HFFc6 (cell line): ENCODE measurements at places on chromosomes 5 and 9. TPM values are rescaled to one million over a fixed set of nuclear protein-coding genes. Genes with fewer than 3 reads are reported as not detected.

The C9orf153 gene
- total RNA-seq: not detected in 3 replicates

- peaks cover 25% of the 10 kb centered on the region for H3K36me3 ChIP-seq
- H3K4me3 ChIP-seq: no peak overlapping the region
- DNase-seq: no peak
- peak overlapping the region; percentile 40; the same call in 1 of the 2 replicates for H3K27ac ChIP-seq
Observed at GRCh38 chr9:92035687-92036410, 79.4 kb downstream of the SPTLC1 start.

The PCDHA10 gene
- not detected in 2 replicates for total RNA-seq

GRCh38 chr9:125238915-125239446 lies 2.2 kb downstream of the HSPA5 start:
- peaks cover 60% of the 10 kb centered on the region for H3K36me3 ChIP-seq
- peaks cover 68% of the 10 kb centered on the region for H3K4me1 ChIP-seq
- peak overlapping the region; percentile 95 for H3K4me3 ChIP-seq
- DNase-seq: no peak

DNA sequence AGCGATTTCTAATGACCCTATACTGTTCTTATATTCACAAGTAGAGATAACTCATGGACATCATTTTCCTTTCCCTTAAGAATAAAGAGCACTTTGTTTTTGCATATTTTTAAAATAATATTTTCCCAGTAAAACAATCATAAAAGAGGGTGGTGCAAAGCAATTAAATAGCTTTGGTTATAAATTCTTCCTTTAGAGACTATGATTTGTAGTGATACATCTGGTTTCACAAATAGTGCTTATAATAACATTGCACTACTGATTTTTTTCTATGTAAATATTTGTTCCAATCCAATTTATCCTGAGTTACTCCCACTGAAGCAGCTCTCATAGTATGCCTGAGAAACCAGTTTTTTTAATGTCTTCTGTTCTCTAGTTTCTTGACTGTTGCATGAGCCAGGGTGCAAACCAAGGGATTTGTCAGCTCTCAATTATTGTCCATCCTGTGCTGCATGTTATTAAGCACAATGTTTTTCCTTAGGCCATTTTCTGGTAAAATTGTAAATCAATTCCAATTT lies 74.7 kb downstream of the LURAP1L start:
- DNase-seq: no peak
- H3K27ac ChIP-seq: no peak overlapping the region
- no peaks in the 10 kb centered on the region for H3K36me3 ChIP-seq

GRCh38 chr9:1759771-1760300 lies 255.3 kb upstream of the SMARCA2 start:
- no peaks in the 10 kb centered on the region for H3K27me3 ChIP-seq
- no peaks in the 10 kb centered on the region for H3K4me1 ChIP-seq
- no peak overlapping the region for H3K4me3 ChIP-seq
- H3K36me3 ChIP-seq: peaks cover 6% of the 10 kb centered on the region; the same call in 1 of the 2 replicates
- no peak overlapping the region for H3K27ac ChIP-seq
- no peak for DNase-seq

- H3K4me3 ChIP-seq: no peak overlapping the region
- no peak overlapping the region for H3K27ac ChIP-seq
- no peaks in the 10 kb centered on the region; the same call in 1 of the 2 replicates for H3K27me3 ChIP-seq
- no peaks in the 10 kb centered on the region for H3K4me1 ChIP-seq
- no peaks in the 10 kb centered on the region for H3K36me3 ChIP-seq
Observed at GRCh38 chr5:165152058-165152457, 1646.6 kb downstream of the MAT2B start.

GRCh38 chr5:42614509-42614908 lies 142.1 kb upstream of the CCDC152 start:
- H3K4me3 ChIP-seq: no peak overlapping the region
- no peaks in the 10 kb centered on the region for H3K4me1 ChIP-seq
- H3K27me3 ChIP-seq: no peaks in the 10 kb centered on the region
- H3K36me3 ChIP-seq: no peaks in the 10 kb centered on the region
- no peak overlapping the region for H3K27ac ChIP-seq

The ABO gene
- not detected in 2 replicates for total RNA-seq

The ARHGEF28 gene
- 7.4 to 13.6 TPM (median 7.7 TPM) in 3 replicates for total RNA-seq

DNA sequence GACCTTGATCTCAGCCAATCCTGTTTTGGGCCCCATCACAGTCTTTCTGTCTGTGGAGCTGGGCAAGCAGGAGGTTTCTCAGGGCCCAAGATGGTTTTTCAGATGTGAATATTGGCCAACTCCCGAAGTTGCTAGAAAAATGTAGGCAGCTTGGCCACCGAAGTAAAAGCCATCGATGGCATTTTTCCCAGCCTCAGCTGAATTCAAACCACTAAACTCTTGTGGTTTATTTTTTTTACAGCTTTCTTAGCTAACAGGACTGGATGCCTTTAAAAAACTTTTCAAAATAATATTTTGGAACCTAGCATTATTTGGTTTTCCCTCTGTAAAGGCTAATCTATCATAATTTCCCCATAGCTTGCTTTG lies 102.5 kb upstream of the ERCC6L2 start:
- no peak for DNase-seq
- H3K4me1 ChIP-seq: no peaks in the 10 kb centered on the region; the same call in 1 of the 2 replicates
- no peaks in the 10 kb centered on the region for H3K36me3 ChIP-seq
- peaks cover 20% of the 10 kb centered on the region for H3K27me3 ChIP-seq

The DIMT1 gene
- total RNA-seq: 33.1 to 44.5 TPM (median 43.1 TPM) in 3 replicates

The PIGO gene
- total RNA-seq: 27.1 and 32.6 TPM in 2 replicates

GRCh38 chr5:43874772-43875171 lies 271.8 kb downstream of the NNT start:
- H3K27me3 ChIP-seq: no peaks in the 10 kb centered on the region
- H3K4me1 ChIP-seq: no peaks in the 10 kb centered on the region
- no peak overlapping the region for H3K4me3 ChIP-seq

The IL31RA gene
- 0.08 to 0.26 TPM (median 0.14 TPM) in 3 replicates for total RNA-seq

DNA sequence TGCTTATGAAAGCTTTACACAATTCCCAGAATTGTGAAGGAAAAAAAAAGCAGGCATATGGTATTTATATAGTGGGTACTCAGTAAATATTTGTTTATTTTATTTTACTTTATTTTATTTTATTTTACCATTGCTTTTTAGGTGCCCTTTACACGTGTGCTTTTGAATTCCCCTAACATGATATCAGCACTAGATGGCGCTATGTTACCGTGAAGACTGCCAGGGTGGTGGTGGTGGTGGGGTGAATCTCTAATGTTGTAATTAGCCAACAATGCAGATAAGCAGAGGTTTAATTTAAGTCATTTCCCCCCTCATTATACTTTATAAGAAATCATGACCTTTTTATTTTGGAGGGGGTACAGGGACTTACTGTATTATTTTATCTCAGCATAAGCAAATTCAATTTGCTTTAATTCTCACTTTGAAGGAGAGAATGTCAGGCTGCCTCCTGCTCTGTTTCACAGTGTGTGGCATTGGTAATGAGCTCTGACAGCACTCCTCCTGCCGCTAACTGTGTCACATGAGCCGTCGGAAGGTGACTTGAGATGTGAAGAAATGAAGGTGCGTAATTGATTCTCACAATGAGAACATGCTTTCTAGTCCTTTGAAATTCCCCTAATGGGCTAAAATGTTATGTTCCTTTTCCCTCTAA lies 165.6 kb downstream of the YTHDC2 start:
- H3K27me3 ChIP-seq: peaks cover 2% of the 10 kb centered on the region; the same call in 1 of the 2 replicates
- H3K36me3 ChIP-seq: no peaks in the 10 kb centered on the region; the same call in 1 of the 2 replicates
- H3K4me3 ChIP-seq: no peak overlapping the region
- H3K27ac ChIP-seq: no peak overlapping the region

The PTGDS gene
- not detected in 3 replicates for total RNA-seq

The PFN3 gene
- not detected in 3 replicates for total RNA-seq

The HIGD2A gene
- 104 to 109 TPM (median 106 TPM) in 3 replicates for total RNA-seq

GRCh38 chr5:82356808-82357671 lies 78.9 kb upstream of the RPS23 start:
- peaks cover 2% of the 10 kb centered on the region; the same call in 1 of the 2 replicates for H3K27me3 ChIP-seq
- peaks cover 62% of the 10 kb centered on the region for H3K4me1 ChIP-seq
- peak overlapping the region; percentile 50 for H3K4me3 ChIP-seq
- H3K27ac ChIP-seq: peak overlapping the region; percentile 78
- H3K36me3 ChIP-seq: no peaks in the 10 kb centered on the region

The OR1N2 gene
- total RNA-seq: not detected in 3 replicates

The ZBTB34 gene
- 3.8 to 4.0 TPM (median 3.8 TPM) in 3 replicates for total RNA-seq

The LCN9 gene
- not detected in 3 replicates for total RNA-seq

DNA sequence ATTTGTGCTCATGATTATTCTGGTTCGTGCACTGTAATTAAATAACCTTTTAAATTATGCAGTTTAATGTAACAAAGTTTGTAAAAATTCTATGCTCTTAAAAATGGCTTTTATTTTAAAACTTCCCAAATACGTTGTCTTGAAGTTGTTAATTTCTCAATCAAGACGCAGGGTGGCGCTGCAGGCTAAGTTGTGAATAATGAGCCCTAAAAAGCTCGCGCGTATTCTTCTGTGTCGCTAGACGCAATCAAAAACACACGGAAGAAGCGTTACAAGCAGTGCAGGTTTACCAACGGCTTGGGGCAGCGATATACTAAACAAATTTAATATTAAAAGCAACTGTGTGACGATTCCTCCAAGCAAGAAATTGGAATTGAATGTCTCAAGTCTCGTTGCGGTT lies at the start of gene PCDHB4:
TSS of gene PCDHB4 (plus strand) at position 256 of the 400 bp plus-strand sequence. CDS start 181 bp downstream, outside the sequence.
- no peaks in the 10 kb centered on the region; the same call in 1 of the 2 replicates for H3K27me3 ChIP-seq
- no peak for DNase-seq
- H3K4me1 ChIP-seq: no peaks in the 10 kb centered on the region
- peaks cover 7% of the 10 kb centered on the region for H3K36me3 ChIP-seq

DNA sequence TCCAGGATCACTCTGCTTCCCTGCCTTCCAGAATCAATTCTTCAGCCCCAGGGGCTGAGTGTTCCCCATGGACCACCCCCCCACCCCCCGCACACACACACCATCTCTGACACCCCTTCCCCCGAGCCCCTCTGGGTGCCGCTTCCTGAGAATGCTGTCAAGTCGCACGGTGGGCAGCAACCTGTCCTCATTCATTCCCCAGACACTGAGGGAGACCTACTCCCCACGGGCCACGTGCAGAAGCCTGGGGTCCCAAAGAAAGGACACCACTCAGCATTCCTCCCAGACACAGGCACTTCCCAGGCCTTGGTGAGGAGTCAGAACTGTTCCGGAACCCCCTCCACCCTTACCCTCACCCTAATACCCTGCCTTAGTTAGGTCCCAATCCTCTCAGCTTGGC lies 12.8 kb downstream of the CPLX2 start:
- no peak overlapping the region for H3K27ac ChIP-seq
- no peaks in the 10 kb centered on the region for H3K36me3 ChIP-seq
- no peak overlapping the region for H3K4me3 ChIP-seq
- H3K27me3 ChIP-seq: peaks cover 42% of the 10 kb centered on the region
- H3K4me1 ChIP-seq: no peaks in the 10 kb centered on the region

DNA sequence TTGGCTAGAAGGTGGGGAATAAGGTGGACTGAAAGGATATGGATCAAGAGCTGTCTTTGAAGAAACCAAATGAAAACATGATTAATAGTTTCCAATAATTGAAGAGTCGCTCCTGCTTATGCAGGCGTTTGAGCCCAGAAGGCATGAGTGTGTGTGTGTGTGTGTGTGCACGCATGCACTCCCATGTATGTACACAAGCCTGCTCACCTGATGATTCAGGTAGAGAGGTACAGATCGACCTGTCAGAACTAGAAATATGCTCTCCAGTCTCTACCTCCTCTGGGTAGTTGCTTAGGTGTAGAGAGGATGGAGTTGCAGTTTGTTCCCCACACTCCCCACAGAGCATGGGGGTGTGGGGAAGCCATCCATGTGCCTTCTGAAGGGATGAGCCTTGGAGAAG lies 1.1 kb upstream of the FGF1 start:
- no peaks in the 10 kb centered on the region for H3K36me3 ChIP-seq
- H3K4me1 ChIP-seq: peaks cover 10% of the 10 kb centered on the region; the same call in 1 of the 2 replicates
- H3K4me3 ChIP-seq: no peak overlapping the region

The NR2F1 gene
- 21.1 and 24.1 TPM in 2 replicates for total RNA-seq

The TTC16 gene
- total RNA-seq: not detected in 3 replicates

The HAND1 gene
- not detected in 3 replicates for total RNA-seq

GRCh38 chr5:125408448-125409233 lies 662.2 kb upstream of the ZNF608 start:
- H3K27ac ChIP-seq: peak overlapping the region; percentile 45; the same call in 1 of the 2 replicates
- peak overlapping the region; percentile 76 for H3K4me3 ChIP-seq
- peaks cover 7% of the 10 kb centered on the region for H3K27me3 ChIP-seq
- peaks cover 56% of the 10 kb centered on the region for H3K4me1 ChIP-seq

GRCh38 chr5:128927644-128928043 lies 37.6 kb upstream of the SLC27A6 start:
- no peak overlapping the region for H3K4me3 ChIP-seq
- no peak overlapping the region for H3K27ac ChIP-seq
- H3K27me3 ChIP-seq: no peaks in the 10 kb centered on the region; the same call in 1 of the 2 replicates
- no peak for DNase-seq
- no peaks in the 10 kb centered on the region for H3K4me1 ChIP-seq

The PSD2 gene
- total RNA-seq: 0.12 TPM in 1 of 3 replicates, not detected in the others

DNA sequence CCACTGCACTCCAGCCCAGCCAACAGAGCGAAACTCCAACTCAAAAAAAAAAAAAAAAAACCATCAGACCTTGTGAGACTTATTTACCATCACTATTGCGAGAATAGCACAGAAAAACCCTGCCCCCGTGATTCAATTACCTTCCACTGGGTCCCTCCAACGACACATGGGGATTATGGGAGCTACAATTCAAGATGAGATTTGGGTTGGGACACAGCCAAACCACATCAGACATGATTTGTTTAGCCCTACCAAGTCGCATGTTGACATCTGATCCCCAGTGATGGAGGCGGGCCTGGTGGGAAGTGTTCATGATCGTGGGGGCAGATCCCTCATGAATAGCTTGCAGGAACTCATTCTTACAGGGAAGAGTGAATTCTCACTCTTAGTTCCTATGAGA lies 26.6 kb downstream of the MYO10 start:
- H3K4me1 ChIP-seq: peaks cover 79% of the 10 kb centered on the region
- H3K27ac ChIP-seq: peak overlapping the region; percentile 11; the same call in 1 of the 2 replicates
- DNase-seq: no peak
- H3K27me3 ChIP-seq: no peaks in the 10 kb centered on the region

The TTF1 gene
- 8.4 to 10.6 TPM (median 9.3 TPM) in 3 replicates for total RNA-seq

The GFPT2 gene
- 0.60 to 3.4 TPM (median 3.4 TPM) in 3 replicates for total RNA-seq

The XRCC4 gene
- total RNA-seq: 13.6 to 16.9 TPM (median 14.2 TPM) in 3 replicates

GRCh38 chr5:10366310-10367272 lies 13.1 kb downstream of the MARCHF6 start:
- peaks cover 56% of the 10 kb centered on the region for H3K4me1 ChIP-seq
- peak; percentile 63 for DNase-seq
- H3K4me3 ChIP-seq: peak overlapping the region; percentile 46

GRCh38 chr5:10566543-10567068 lies 2.7 kb downstream of the ANKRD33B start:
- H3K4me3 ChIP-seq: peak overlapping the region; percentile 92
- H3K4me1 ChIP-seq: peaks cover 33% of the 10 kb centered on the region
- H3K27me3 ChIP-seq: no peaks in the 10 kb centered on the region
- no peak overlapping the region; the same call in none of the 2 replicates for H3K27ac ChIP-seq
- H3K36me3 ChIP-seq: no peaks in the 10 kb centered on the region

DNA sequence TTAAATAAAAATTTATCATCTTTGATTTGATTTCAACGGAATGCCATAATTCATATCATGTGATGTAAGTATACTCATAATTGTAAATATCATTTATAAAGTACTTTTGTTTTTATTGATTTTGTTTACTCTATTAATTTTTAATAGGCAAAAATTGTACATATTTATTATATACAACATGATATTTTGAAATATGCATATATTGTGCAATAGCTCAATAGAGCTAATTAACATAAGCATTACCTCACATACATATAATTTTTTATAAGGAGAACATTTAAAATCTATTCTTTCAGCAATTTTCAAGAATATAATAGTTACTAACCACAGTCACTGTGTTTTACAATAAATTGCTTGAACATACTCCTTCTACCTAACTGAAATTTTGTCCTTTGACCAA lies 25.0 kb upstream of the CCNH start:
- H3K4me1 ChIP-seq: no peaks in the 10 kb centered on the region
- H3K4me3 ChIP-seq: no peak overlapping the region
- H3K27ac ChIP-seq: no peak overlapping the region
- no peak for DNase-seq
